ENCODE measurements at places on chromosomes 13 and 19.
A peak's percentile ranks its signal among the peaks of the same experiment; 100 is the strongest.

- no peak overlapping the region for H3K27ac ChIP-seq
- H3K4me1 ChIP-seq, result peaks cover 21% of the 10 kb centered on the region
- H3K27me3 ChIP-seq, result no peaks in the 10 kb centered on the region
- peaks cover 30% of the 10 kb centered on the region for H3K36me3 ChIP-seq
- no peak overlapping the region for H3K4me3 ChIP-seq
Measured at GRCh38 chr19:16394681-16395375, 70.2 kb downstream of the KLF2 start.

GRCh38 chr13:96816874-96817273 is 177.4 kb downstream of the OXGR1 start:
- no peak overlapping the region for H3K27ac ChIP-seq
- DNase-seq, result no peak
- no peak overlapping the region for H3K4me3 ChIP-seq
- H3K36me3 ChIP-seq, result no peaks in the 10 kb centered on the region
- no peaks in the 10 kb centered on the region for H3K4me1 ChIP-seq

- no peaks in the 10 kb centered on the region for H3K27me3 ChIP-seq
- H3K4me1 ChIP-seq, result no peaks in the 10 kb centered on the region
- no peak overlapping the region for H3K27ac ChIP-seq
Measured at GRCh38 chr13:47798906-47799305, 202.2 kb downstream of the SUCLA2 start.

DNA sequence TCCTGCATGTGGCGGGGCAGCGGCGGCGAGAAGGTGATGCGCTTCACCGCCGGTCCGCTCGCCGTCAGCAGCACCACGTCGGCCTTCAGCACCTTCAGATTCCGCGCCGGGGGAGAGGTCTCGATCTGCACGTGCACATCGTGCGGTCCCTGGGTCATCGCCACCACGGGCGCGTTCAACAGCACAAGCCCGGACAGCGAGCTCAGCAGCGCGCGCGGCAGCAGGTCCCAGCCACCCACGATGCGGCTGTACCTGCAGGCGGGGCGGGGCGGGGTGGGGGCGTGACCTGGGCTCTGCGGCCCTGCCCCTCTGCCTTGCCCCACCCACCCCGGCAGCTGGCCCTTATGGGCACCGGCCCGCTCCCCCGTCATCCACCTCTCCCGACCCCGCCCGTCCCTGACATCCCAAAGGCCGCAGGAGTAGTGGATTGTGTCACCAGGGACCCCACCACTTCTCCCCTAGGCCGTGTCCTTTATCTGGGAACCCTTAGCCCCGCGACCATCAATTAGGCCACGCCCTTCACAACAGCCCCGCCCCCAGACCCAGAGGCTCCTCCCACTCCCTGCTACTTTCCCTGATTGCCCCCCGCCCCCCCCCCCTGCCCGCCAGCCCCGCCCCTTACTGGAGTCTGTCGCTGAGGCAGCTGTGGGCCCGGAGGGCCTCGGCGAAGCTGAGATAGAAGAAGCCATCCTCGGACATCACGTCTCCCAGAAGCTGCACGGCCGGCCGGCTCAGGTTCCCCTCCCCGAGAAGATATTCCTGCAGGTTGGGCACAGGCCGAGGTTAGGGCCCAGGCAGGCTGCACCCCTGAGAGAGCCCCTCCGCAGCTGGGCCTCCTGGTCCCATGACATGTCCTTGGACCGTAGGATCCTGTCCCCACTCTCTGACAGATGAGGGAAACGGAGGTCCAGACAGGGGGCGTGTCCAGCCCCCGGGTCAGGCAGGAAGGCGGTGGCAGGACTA is 6.1 kb downstream of the IL4I1 start:
- no peak overlapping the region for H3K27ac ChIP-seq
- no peaks in the 10 kb centered on the region for H3K27me3 ChIP-seq
- peak; percentile 84 for DNase-seq
- H3K4me1 ChIP-seq, result peaks cover 24% of the 10 kb centered on the region
- no peaks in the 10 kb centered on the region for H3K36me3 ChIP-seq

GRCh38 chr19:31296741-31297390 is 52.4 kb downstream of the TSHZ3 start:
- no peaks in the 10 kb centered on the region for H3K27me3 ChIP-seq
- no peaks in the 10 kb centered on the region for H3K36me3 ChIP-seq
- no peak overlapping the region for H3K4me3 ChIP-seq
- no peaks in the 10 kb centered on the region for H3K4me1 ChIP-seq

GRCh38 chr19:48784527-48784926 is 26.3 kb downstream of the BCAT2 start:
- H3K36me3 ChIP-seq, result no peaks in the 10 kb centered on the region
- H3K27ac ChIP-seq, result no peak overlapping the region
- H3K4me1 ChIP-seq, result peaks cover 8% of the 10 kb centered on the region
- no peak for DNase-seq

- peak overlapping the region; percentile 34 for H3K4me3 ChIP-seq
- H3K4me1 ChIP-seq, result peaks cover 28% of the 10 kb centered on the region
- no peak for DNase-seq
- H3K27me3 ChIP-seq, result no peaks in the 10 kb centered on the region
- H3K36me3 ChIP-seq, result no peaks in the 10 kb centered on the region
Measured at GRCh38 chr19:18701250-18701608, 17.7 kb downstream of the CRTC1 start.

DNA sequence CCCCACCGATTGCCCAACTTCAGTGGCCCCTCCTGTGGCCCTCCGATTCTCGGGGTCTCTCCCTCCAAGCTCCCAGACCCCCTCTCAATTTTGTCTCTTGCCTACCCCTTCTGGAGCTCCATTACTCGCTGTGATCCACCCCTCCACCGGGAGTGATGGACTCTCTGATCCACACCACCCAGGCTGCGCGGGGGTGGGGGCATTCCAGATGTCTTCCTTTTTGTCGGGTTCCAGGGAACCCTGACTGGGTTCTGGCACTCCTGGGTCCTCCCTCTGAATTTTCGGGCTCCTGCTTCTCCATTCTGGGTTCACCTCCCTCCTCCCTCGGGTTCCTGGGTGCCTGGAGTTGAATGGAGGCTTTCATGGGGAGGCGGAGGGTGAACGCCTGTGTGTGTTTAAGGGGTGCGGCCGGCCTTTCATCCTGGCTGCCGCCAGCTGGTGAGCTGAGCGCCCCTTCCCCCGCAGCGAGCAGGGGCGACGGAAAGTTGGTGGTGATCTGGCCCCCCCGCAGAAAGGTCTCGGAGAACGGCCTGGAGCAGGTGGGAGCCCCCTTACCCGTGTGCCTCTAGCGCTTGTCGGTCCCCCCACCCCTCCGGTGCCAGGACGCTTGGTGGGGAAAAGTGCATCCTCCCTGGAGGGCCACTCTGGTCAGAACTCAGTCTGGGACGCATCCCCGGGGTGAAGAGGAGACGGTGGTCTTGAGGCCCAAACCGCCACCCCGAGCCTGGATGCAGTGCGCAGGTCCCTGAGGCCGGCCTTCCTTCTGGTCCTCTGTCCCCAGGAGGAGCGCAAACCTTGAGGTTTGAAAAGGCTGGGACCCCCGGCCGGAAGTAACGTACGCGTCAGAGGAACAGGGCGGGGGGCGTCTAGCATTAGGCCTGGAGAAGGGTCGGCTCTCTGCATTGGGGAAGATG is 1.6 kb downstream of the MISP3 start:
- H3K36me3 ChIP-seq, result no peaks in the 10 kb centered on the region
- peaks cover 6% of the 10 kb centered on the region for H3K27me3 ChIP-seq
- DNase-seq, result peak; percentile 34
- H3K4me1 ChIP-seq, result peaks cover 36% of the 10 kb centered on the region

DNA sequence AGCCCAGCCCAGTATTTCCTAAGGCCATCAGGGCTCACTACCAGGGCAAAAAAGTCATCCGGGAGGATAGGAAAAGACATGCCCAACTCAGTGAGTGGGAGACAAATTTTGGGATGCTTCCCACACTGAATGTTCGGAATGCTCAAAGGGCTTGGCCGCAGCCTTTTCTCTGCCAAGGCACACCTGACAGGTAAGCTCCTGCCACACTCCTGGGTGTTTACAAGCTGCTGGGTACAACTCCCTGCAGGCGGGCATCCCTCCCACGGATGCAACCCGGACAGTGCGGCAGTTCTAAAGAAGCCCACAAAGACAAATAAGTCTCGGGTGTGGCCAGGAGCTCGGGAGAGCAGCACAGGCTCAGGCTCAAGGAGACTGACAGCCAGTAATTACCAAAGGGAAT is 28.1 kb downstream of the SLC7A1 start:
- no peaks in the 10 kb centered on the region for H3K36me3 ChIP-seq
- no peak for DNase-seq
- no peak overlapping the region for H3K27ac ChIP-seq
- H3K4me3 ChIP-seq, result no peak overlapping the region
- no peaks in the 10 kb centered on the region for H3K4me1 ChIP-seq

- H3K4me3 ChIP-seq, result no peak overlapping the region
- no peak overlapping the region for H3K27ac ChIP-seq
- no peaks in the 10 kb centered on the region for H3K27me3 ChIP-seq
- H3K4me1 ChIP-seq, result no peaks in the 10 kb centered on the region
- DNase-seq, result no peak
- no peaks in the 10 kb centered on the region for H3K36me3 ChIP-seq
Measured at GRCh38 chr13:98133946-98134345, 8.9 kb upstream of the FARP1 start.

DNA sequence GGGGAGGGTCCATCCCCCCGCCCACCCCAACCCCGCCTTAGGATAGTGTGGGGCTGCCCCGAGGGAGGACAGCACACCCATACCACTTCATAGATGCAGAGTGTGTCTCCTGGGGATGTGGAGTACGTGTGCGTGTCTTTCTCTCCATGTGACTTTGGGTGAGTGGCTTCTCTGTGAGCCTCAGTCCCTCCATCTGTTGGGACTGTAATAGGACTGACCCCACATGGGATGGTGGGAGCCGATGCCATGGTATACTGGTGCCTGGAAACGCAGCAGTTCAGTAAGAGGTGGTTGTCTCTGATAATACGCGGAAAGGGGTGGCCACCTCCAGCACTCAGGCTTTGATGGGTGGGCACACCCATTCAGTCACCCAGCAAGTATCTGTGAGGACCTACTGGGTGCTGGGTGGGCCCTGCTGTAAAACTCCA is 816 bp upstream of the PRKD2 start:
- DNase-seq, result no peak
- peak overlapping the region; percentile 91 for H3K27ac ChIP-seq
- H3K36me3 ChIP-seq, result peaks cover 25% of the 10 kb centered on the region
- H3K4me1 ChIP-seq, result peaks cover 79% of the 10 kb centered on the region
- peak overlapping the region; percentile 93 for H3K4me3 ChIP-seq

DNA sequence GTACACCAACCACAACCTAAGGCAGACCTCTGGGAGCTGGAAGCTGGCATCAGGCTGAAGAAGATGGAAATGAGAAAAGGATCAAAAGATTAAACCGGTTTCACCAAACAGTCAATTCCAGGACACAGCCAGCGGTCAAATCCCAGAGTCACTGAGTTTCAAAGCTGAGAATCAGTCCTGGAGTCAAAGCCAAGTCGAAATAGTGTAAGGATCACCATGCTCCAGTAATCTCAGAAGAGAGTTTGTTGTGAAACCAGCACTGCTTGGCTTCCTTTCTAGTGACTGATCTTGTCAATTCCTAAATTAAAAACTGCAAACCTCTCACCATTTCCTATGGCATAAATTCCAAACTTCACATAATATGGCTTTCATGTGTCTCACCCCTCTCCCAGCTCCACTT is 198.8 kb downstream of the GPC6 start:
- no peak overlapping the region for H3K27ac ChIP-seq
- no peak for DNase-seq
- H3K4me3 ChIP-seq, result no peak overlapping the region

All from natural killer cell (primary cell).